Cortex of kidney (tissue), 1 donor: ENCODE measurements at places on chromosomes 12 and 14.

DNA sequence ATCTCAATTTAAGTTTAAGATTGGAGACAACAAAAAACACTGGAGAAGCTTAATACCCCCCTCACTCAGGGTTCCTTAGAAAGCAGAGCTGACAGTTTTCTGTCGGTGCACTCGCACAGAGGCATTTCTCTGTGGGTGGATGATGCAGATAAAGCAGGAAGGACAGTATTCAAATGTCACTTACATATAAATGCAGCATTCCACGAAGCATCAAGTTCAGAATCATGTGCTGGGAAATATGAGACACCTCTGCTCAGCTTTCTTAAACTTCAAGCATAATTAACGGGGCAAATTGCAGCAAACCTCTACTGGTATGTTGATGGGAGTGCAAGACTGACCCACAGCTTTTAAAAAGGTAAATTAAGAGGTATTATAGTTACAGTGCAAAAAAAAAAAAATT, 68.7 kb downstream of the DICER1 start:
- no peak for DNase-seq

- DNase-seq, result no peak
These were observed 13.6 kb downstream of the ARHGAP5 start for GRCh38 chr14:32090686-32091085.

GRCh38 chr12:101745481-101745880, 6.2 kb upstream of the SYCP3 start:
- DNase-seq, result no peak

DNA sequence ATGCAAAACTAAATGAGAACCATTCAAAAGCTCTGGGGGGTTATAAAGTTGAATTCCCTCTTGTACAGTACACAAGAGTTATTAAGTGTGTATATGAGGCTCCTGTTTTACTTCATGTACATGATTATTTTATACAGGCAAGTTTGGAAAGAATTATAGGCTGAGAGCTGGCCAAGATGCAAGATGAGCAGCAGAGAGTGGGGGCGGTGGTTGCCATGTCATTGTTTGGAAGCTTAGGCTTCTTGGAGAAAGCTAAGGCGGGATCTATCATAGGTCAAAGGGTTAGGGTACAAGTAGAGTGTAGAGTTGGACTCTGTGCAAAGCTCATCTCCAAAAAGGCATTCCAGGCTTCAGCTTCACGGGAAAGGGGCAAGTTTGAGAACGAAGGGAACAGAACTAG, 297.1 kb upstream of the TBX3 start:
- DNase-seq, result no peak

DNA sequence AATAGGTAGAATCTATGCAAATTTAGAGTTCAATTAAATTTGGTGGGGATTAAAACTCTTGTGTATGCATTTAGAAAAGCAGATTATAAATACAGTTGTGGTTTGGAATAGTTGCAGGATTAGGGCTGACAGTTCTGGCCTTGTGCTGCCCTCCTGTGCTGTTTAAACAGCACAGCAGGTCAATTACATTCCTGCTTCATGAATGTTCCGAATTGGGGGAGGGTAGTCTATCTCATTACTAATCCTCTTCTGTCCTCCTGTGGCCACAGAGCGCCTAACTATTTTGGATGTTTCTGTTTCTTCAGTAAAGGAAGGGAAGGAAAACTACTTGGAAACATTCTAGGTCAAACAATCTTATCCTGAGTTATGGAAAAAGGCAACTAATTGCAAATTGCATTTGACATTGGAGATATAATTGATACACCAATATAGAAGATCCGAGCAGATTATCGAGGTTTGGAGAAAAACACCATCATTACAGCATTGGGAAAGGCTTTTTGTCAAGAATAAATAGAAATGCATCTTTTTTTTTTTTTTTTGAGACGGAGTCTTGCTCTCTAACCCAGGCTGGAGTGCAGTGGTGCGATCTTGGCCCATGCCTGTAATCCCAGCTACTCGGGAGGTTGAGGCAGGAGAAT, 8.7 kb upstream of the GPR19 start:
- DNase-seq, result no peak

DNA sequence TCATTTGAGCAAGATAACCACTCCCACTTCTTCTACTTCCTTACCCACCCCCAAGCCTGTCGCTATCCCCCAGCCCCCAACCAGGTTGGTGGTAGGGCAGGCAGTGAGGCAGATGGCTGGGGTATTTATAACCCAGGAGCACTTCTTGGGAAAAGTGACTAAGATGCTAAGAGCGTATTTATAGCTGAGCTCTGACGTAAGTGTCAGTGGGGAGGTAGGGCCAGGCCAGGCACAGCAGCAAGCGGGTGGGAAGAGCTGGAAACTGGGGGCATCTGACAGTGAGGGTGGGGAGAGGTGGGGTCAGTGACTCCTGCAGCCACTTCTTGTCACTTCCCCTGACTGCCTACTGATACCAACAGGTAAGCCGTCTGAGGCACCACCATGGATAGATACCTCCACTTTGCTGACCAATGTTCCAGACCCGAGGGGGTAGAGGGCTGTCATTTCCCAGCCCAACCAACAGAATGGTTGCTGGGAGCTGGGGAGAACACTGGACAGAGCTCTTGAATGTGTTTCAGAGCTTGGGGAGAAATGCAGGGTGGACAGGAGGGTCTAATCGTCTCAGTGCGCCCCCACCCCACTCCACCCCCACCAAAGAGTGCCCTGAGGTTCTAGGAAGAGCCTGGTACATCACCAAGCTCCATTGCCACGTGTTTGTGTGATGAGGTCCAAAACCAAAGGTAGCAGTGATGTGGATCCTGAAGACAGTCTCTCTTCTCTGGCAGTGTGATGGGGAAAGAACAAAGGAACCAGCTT, 2.7 kb upstream of the INHBE start:
- no peak for DNase-seq

DNA sequence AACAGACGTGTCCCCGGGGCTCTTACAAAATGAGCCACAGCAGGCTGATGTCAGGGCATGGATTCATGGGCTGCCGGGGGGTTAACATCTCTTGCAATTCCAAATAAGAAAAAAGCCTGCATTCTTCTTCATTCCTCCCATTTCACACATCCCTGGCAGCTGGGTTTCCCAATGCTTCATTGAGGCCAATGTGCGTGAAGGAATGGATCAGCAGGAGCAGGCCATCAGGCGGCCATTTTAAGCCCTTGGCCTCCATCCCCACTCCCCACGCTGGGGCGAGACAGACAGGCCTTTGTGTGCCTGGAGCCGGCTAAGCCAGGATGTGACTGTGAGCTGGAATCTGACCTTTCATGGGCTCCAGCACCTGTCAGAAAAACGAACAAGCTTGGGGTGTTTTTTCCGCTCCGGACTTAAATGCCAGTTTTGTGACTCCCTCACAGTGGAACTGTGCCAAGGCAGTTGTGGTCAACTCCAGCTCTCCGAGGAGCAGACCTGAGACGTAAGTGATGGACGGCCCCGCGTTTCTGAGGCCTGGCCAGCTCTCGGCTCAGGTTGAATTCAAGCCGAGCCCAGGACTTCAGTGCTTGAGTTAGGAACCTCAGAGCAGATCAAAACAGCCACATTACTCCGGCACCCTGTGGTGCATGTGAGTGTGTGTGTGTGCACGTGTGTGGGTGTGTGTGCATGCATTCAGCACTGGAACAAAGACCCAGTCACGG, 133.1 kb downstream of the TMEM30B start:
- no peak for DNase-seq

DNA sequence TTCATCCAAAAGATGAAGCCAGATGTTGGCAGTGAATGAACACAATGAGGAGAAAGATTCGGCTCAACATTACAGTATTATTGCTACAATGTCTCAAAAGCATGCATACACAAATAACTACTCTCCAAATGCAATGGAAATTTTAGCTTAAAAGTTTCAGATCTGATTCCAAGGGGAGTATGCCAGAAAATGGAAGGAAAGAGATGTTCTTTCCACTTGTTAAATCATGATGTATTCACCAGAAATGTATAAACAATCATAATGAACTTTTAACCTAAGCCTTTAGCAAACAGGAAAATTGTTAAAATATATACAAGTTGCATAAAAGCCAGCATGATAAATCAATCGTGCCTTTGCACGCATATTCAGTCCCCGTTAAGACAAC, 62.1 kb downstream of the SH2B3 start:
- no peak for DNase-seq
